ENCODE measurements at places on chromosomes 7 and 10.
A peak's percentile ranks its signal among the peaks of the same experiment; 100 is the strongest.

GRCh38 chr10:30028006-30028737, 31.2 kb downstream of the JCAD start:
- DNase-seq: no peak

GRCh38 chr7:54719974-54720373, 39.0 kb downstream of the SEC61G start:
- DNase-seq: no peak

DNA sequence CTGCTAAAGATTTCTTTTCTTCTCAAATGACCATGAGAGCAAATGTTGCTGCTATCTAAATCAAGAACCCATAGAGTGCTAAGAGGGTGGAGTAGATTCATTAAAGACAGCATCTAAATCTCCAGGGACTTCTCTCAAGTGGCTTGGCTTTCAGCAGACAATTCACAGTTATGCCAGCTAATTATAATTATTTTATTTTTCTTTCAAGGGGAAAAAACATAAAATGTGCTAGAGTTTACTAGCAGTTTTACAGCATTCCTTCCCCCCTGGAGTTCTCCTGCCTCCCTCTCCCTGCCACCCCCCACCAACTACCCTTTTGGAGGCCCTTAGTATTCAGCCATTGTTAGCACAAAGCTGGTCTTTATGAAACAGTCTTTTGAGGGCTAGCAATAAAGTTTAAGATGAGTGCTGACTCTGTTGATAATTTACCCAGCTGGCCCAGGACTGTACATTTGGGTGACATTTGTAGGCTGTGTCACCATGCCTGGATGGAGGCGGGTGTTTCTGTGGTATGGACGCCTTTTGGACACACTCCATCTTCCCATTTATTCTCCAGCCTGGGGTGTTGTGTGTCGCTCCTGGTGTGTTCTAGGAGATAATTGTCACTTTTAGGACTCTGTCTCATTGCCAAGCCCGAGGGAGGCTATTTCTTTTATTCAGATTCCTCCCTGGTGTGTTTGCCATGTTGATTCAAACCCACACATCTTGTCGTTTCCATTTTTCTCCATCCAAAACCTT, 160.2 kb downstream of the CREB5 start:
- no peak for DNase-seq

DNA sequence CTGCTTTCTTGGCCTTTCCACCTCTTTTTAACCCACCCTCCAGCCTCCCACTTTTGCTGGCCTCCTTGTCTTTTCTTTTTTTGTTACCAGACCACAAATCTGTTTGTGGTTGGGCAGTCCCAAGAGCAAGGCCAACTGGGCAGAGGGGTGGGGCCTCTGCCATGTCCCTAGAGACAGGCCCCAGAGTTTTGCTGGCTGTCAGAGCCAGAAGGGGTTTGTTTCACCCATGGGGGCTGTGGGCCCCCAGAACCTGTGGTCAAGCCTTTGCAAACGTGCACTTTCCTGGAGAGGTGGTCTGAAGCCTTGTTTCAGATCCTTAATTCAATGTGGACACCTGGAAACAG, 10.3 kb downstream of the ZMIZ1 start:
- no peak for DNase-seq

DNA sequence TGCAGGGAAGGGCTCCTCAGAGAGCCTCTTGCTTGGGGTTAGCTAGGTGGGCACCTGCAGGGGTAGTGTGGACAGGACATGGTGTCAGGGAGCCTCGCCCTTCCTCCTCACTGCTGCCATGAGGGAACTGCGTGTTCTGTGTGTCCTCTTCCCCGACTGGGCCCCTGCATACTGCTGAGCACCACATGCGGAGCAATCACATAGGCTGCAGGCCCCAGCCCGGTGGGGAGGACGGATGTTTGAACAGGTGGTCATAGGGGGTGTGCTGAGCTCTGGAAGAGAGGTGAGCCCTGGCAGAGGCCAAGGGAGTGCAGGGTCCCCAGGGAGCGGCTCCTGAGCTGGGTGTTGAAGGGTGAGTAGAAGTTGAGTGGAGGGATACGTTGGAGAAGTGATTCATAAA, 48.3 kb upstream of the ZMIZ2 start:
- no peak for DNase-seq

- no peak for DNase-seq
Measured at GRCh38 chr7:39827571-39827970, 122.5 kb upstream of the CDK13 start.

DNA sequence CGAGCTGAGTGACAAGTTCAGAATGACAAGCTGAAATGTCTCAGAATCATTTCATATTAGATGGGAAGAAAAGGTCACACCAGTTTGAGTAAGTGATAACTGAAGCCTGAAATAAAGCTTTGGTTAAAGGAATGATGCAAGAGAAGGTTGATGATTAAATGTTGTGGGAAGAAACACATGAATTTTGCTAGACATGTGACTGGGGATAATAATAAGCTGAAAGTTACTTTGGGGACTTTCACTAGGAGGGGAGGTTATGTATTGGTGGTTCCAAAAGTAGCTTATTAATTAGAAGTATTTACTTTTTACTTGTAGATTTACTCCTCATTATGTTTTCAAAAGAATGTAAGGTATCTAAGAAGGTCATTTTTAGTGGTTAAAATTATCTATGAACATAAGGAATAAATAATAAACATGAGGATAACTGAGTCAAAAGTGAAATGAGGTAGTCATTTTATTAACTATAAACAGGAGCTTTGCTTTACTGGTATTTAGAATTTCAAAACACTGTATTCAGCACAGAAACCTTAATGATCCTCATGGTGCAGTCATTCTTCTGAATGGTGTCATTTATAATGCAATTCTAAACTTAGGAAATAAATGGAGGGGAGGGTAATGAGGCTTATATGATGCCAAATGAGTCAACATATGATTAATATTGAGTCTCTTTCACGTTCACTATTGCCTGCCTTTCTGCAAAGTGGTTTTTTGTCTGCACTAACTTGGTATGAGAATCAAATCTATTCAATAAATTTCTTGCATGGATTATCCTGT, 63.7 kb downstream of the PRKG1 start:
- no peak for DNase-seq

GRCh38 chr7:70307544-70308106, 709.4 kb downstream of the AUTS2 start:
- DNase-seq: no peak

- DNase-seq: no peak
Measured at GRCh38 chr7:74615933-74616780, 41.4 kb upstream of the GTF2I start.

DNA sequence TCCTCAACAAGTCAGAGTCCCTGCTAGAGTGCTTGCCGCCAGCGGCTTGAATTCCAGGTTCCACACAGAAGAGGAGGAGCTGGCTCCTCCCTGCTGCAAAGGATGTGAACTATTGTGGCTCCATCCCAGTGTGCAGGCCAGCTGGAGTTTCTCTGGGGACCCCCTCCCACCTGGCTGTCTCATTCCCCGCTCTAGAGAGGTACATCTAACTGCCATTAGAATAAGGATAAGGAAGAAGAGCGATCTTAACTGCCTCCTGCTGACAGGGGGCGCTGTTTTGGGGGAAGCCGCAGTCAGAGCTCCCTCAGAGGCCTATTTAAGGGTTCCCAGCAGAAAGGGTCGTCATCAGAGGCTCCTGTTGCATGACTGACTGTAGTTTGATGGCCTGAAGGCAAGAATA, 40.8 kb upstream of the HECW1 start:
- no peak for DNase-seq

DNA sequence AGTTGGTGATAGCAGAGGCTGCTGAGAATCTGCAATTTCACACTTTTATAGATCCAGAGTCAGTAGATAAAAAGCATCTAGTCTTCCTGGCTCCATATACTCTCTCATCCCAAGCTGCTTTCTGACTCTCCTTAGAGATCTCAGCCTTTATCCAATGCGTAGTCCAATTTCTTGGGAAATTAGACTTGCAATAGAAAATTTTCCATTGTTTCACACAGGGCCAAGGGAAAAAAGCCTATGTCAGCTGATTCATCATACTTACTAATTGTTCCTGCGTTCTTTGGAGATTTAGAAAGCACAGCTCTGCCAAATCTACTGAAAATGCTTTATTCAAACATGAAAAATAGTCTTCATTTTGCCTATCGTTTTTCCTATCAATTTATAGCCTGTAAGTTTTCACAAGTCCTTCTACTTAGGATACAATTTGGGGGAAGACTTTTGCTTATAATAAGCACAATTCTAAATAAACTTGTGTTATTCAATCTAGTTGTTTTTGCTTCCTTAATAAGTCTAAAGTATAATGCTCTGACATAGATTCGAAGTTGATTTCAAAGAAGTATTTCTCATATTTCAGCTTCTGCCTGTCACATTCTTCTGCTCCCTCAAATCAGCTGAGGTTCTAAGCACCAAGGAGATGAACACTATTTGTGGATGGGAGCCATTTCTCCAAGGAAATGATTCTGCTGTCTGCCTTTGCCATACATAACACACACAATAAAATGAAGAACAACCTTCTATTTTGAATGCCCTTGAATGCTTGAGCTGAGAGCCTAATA, 165.4 kb downstream of the ADAM12 start:
- no peak for DNase-seq

DNA sequence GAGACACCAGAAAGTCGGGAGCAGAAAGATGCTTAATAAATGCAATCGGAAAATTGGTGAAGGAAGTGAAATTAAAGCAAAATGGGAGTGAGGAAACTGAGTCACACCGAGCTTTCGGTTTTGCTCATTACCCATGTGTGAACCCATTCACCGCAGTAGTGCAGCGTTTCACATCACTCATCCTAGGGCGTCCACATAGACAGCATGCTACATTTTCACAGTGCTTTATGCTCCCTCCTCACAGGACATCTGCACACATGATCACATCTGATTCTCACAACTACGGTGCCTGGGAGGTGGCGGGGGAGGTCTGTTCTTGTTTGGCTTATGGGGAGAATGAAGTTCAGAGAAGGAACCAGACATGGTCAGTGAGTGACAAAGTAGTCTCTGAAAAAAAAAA, 36.6 kb upstream of the ATP6V0A4 start:
- DNase-seq: no peak

- DNase-seq: no peak
Measured at GRCh38 chr7:132004529-132004928, 448.1 kb upstream of the PODXL start.

- DNase-seq: no peak
Measured at GRCh38 chr7:120984406-120984805, 4.1 kb upstream of the CPED1 start.

- no peak for DNase-seq
Measured at GRCh38 chr7:30688718-30689221, 6.5 kb upstream of the CRHR2 start.

GRCh38 chr10:79262959-79263746, 84.1 kb upstream of the PPIF start:
- DNase-seq: no peak

DNA sequence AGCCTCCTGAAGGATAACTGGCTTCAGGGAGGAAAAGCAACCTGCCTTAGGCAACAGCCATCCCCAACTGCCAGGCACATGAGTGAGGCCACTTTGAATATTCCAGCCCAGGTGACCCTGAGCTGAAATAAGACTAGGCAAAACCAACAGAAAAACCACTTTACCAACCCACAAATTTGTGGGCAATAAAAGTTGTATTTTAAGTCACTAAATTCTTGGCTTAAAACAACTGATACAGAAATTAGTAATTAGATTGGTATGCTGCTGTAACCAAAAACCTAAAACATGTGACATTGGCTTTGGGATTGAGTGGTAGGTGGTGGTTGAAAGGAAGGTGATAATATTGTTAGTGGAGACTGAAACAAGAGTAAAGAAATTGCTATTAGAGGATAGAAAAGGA, 39.9 kb downstream of the ABCB4 start:
- no peak for DNase-seq

- DNase-seq: no peak
Measured at GRCh38 chr7:50261593-50261992, 42.9 kb upstream of the IKZF1 start.

GRCh38 chr7:40232242-40232893, 97.6 kb downstream of the SUGCT start:
- DNase-seq: peak; percentile 12

DNA sequence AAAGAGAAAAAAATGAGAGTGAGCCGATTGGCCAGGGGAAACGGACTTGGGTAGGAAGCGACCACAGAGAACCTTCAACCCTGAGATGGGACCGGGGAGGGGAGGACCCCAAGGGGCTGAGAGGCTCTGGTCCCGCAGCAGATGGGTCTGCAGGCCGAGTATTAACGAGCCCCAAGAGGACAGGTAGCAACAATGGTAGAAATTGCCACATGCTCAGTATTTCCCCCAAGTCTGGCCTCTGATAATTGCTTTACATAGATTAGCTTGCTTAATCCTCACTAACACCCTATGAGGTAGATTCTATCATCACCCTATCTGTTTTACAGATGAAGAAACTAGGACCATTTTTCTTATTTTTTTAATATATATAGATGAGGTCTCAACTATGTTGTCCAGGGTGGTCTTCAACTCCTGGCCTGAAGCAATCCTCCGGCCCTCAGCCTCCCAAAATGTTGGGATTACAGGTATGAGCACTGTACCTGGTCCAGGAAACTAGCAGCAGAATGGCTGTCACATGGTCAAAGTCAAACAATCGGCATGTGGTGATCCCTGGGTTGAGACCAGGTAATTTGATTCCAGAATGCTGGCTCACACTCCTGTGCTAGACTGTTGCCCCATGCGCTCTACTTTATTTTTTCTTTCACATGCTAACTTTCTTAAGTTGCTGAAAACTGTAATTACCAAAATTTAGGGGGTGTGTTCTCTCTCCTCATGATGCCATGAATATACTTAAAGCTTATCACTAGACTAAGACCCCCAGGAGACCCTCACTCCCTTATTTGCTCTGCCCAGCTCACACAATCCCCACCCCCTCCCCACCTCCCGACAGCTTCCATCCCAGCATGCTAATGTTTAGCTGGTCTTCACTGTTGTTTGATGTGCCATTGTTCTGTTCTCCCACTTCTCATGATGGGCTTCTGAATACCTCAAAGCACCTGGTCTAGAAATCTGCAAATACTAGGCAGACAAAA, 67.9 kb upstream of the AFAP1L2 start:
- DNase-seq: no peak

- no peak for DNase-seq
Measured at GRCh38 chr10:77853256-77853655, 73.3 kb downstream of the DLG5 start.

DNA sequence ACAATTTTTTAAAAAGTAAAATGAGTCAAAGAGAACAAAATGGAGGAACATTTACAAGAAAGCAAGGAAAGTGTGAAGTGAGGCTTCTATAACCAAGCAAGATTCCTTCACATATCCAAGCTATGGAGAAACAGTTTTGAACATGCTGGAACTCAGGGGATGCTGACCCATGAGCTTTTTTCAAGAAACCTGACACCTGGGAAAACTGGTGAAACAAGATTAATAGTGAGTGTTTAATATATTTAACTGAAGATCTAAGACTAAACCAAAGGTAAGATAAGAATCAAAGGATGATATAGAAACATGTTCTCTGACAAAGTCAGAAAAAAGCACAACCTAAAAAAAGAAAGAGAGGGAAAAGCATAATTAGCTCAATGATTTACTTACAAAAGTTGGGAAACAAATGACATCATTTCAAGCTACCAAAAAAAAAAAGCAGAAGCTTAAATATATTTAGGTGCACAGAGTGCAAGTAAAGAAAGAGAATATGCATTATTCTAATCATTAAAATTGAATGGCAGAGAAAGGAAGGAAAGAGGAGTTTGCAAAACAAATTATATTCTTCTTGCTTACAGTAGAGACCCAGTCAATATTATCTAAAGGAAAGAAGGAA, 24.9 kb downstream of the C7orf25 start:
- DNase-seq: no peak
